Activated T-helper 17 cell treated with anti-CD3 and anti-CD28 coated beads, Interleukin-2, amount 50 U/mL, for 72 hours (primary cell): ENCODE measurements at places on chromosomes 7 and 10.

GRCh38 chr7:112144284-112145059, 61.7 kb downstream of the DOCK4 start:
- H3K27me3 ChIP-seq: peaks cover 4% of the 10 kb centered on the region
- no peak for ATAC-seq
- no peak overlapping the region for H3K27ac ChIP-seq
- H3K4me3 ChIP-seq: no peak overlapping the region
- H3K36me3 ChIP-seq: no peaks in the 10 kb centered on the region

- no peaks in the 10 kb centered on the region for H3K27me3 ChIP-seq
- no peak overlapping the region for H3K27ac ChIP-seq
- H3K36me3 ChIP-seq: no peaks in the 10 kb centered on the region
Measured at GRCh38 chr7:115289971-115290370, 368.1 kb downstream of the MDFIC start.

DNA sequence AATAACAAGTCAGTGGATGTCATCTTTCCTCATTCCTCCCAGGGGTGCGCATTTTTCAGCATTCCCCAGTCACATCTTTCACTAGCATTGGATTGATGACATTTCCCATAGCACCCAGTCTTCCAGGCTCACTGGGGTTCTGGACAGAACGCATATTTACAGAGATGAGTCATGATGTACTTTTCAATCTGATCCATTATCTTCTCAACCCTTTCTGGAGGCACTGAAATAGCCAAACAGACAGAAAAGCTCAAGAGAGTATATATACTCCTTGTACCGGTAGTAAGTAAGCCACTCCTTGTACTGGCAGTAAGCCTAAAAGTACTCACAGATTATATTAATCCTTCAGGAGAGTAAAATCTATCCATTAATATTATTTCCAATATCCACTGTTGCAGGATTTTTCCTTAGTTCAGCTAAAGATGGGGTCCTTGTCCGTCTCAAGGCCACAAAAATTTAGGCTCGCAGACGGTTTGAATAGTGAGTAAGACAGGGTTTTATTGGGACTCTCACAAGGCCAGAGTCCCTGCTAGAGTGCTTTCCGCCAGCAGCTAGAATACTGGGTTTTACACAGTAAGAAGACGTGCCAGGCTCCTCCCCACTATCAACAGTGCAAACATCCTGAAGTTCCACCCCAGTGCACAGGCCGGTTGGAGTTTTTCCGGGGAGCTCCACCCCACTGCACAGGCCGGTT, 60.8 kb downstream of the MDH2 start:
- no peak overlapping the region for H3K27ac ChIP-seq
- no peaks in the 10 kb centered on the region for H3K4me1 ChIP-seq
- no peak overlapping the region for H3K4me3 ChIP-seq
- H3K27me3 ChIP-seq: no peaks in the 10 kb centered on the region
- no peaks in the 10 kb centered on the region for H3K36me3 ChIP-seq

- no peaks in the 10 kb centered on the region for H3K36me3 ChIP-seq
- no peak overlapping the region for H3K4me3 ChIP-seq
- peaks cover 5% of the 10 kb centered on the region for H3K27me3 ChIP-seq
- H3K27ac ChIP-seq: no peak overlapping the region
- ATAC-seq: no peak
Measured at GRCh38 chr7:44937426-44937825, 41.4 kb downstream of the MYO1G start.

DNA sequence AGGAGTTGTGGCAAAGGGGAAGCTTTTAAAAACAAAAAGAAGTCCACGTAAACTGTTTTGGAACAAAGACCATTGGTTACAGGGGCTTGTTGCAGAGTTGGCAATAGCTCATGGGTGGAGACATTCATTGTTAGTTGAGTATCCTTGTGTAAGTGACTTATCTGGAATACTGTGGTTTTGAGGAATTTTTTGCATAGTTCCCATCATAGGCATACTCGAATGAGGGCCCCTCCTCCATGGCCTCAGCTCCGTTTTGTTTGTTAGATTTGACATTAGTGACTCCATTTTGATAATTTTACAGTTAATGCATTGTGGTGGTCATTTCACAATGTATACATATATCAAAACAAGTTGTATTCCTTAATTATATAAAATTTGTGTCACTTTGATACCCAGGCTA, 12.8 kb upstream of the SMKR1 start:
- H3K27me3 ChIP-seq: no peaks in the 10 kb centered on the region
- no peaks in the 10 kb centered on the region for H3K4me1 ChIP-seq
- H3K36me3 ChIP-seq: peaks cover 46% of the 10 kb centered on the region
- H3K27ac ChIP-seq: no peak overlapping the region
- ATAC-seq: no peak

DNA sequence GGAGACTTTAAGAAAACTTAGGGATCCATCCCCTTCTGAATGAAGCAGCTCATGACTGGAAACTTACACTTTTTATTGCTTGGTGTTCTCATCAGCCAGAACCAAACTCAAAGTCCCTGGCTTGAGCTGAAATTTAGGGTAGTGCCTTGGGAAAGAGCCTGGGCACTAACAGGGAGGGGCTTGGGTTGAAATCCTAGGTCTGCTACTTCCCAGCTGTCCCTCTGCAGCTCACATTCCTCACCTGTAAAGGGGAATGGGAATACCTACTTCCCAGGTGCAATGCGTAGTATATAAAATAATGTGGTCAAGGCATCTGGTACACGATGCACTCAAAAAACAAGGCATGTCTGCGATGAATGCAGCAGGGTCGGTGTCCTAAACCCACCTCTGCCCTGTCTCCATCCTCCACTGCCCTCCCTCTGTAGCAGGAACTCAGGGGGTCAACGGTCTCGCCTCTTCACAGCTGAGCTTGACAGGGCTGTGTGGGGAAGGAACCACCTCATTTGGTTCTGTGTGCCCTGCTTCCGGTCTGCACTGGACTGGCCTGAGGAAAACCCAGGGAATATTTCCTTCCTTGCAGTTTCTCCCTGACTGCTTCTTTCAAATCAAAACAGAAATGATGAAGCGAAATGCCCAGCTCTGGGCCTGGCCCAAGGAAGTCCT, 80.0 kb downstream of the COBL start:
- ATAC-seq: no peak
- no peak overlapping the region for H3K27ac ChIP-seq
- peaks cover 3% of the 10 kb centered on the region for H3K27me3 ChIP-seq
- no peak overlapping the region for H3K4me3 ChIP-seq
- H3K4me1 ChIP-seq: no peaks in the 10 kb centered on the region
- H3K36me3 ChIP-seq: no peaks in the 10 kb centered on the region
